ENCODE measurements at places on chromosomes 12 and 14.

GRCh38 chr12:77833329-77833728, 2.6 kb downstream of the NAV3 start:
- no peak for DNase-seq

GRCh38 chr14:77025744-77026165, 2.8 kb downstream of the IRF2BPL start:
- no peak for DNase-seq

DNA sequence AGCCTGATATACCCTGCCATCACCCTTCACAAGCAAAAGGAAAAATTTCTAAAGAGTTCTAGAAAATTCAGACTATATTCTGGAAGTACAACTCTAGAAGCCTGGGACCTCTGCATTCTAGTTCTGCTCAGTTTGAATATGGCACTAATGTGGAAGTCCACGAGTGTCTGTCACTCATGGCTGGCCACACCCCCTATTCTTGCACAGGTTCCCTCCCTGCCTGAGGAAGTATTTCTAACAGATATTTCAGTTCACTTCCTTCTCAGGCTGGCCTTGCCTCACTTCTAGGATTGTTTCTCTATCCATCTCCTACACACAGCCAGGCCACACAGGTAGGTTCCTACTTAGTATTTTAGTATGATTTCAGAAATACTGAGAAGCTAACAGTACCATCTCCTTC, 67.4 kb downstream of the PHLDA1 start:
- no peak for DNase-seq

GRCh38 chr12:33818313-33818712, 204.0 kb upstream of the ALG10 start:
- DNase-seq = no peak

DNA sequence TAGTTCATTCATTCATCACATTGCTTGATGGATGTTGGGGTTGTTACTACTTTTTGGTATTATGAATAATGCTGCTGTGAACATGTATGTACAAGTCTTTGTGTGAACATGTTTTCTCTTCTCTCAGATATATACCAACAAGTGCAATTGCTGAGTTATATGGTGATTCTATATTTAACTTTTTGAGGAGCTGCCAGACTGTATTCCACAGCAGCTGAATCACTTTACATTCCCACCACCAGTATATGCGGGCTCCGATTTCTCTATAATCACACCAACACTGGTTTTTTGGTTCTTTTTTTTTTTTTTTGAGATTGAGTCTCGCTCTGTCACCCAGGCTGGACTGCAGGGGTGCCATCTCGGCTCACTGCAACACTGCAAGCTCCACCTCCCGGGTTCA, 22.2 kb upstream of the PLEKHG6 start:
- DNase-seq = no peak

GRCh38 chr12:122089077-122089476, 10.5 kb downstream of the MLXIP start:
- DNase-seq = no peak

- DNase-seq = no peak
Observed at GRCh38 chr12:25701290-25701689, 148.2 kb upstream of the LMNTD1 start.

GRCh38 chr12:64221651-64222008, 466 bp downstream of the KICS2 start:
- DNase-seq = no peak
